ENCODE measurements at places on chromosomes 12 and 14.

- DNase-seq, result peak; percentile 23
Measured at GRCh38 chr12:45368841-45369489, 153.1 kb downstream of the ANO6 start.

DNA sequence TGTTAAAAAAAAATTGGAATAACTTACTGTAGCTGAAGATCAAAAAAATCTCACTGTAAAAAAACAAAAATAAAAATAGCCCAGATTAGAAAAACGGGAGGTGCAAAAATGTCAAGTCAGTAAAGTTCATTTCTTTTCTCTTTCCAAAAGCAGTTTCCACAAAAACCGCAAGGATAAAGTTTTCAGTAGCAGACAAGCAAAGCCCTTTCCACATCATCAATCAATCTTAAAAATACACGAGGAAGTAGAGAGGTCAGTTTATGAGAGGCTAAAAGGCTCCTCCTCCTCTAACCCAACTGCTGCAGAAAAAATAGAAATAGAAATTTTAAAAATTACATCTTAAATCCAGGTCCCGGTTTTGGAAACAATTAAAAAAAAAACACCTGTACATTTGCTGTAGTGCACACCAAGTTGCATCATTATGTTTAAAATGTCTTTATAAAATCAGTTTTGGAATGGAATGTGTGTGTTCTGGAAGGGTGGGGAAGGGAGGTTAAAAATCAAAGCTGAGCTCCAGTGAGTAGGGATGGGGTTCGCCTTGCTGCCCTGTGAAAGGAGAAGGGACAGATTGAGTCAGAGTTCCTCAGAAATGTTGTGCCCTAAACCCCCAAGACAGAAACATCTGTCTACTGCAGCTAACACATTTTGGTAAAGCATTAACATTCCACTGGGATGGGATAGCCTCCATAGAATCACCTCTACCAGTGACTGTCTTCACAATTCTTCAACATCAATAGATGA is 5.8 kb downstream of the HNRNPC start:
- no peak for DNase-seq

DNA sequence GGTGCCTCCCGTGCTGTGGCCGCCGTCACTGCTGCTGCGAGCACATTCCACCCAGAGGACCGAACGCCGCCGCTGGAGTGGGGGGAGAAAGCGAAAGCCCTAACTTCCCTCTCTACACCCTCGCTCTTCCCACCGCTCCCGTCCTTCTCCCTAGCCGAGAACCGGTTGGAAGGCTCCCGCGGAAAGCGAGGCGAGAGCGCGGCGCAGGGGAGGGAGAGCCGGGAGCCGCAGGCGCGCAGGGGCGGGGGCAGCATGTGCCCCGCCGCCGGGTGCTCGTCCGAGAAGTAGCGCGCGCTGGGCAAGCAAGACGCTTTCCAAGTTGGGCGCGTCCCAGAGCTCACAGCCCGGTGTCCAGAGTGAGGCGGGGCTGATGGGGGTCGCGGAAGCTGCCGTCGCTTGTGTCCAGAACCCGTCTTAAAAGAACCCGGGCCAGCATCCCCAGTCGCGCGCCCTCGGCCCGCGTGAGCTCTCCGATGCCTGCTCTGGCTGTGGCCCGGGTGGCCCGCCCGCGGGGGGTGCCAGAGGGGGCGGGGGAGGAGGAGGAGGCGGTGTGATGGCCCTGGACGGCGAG is at the start of gene TRHDE:
Gene TRHDE, plus strand, starts transcription at position 280 of the 571 bp plus-strand sequence. Its CDS starts 274 bp downstream, at position 554.
- no peak for DNase-seq

DNA sequence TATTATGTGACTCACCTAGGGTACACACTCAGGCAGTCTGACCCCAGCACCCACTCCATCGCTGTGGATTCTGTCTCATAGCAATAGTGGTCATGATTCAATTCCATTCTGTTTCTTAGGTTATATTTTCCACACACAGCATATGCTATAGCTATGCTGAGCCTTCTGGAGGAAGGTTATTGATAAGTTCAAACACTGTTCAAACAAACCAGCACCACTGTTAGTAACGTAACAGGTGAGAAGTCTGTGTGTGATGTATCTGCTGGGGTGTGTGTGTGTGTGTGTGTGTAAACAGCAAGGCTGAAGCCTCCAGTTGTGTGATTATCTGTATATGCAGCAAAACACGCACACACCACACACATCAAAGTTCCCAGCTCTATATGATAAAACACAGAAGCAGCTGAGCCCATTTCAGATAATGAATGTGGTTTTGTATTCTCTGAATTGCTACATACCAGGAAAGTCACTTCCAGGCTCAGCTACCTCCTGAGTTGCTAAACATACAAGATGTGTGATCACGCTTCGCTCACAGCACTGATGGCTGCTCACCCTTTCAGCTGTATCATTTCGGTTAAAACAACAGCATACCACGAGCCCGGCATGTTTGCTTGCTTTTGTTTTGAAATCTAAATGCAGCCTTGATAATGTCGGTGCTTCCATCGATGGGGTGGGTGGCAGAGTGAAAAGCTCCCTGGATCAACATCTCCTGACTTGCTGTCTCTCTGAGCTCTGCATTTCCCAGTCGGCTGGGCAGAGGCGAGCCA is 6.8 kb upstream of the SYNE3 start:
- no peak for DNase-seq

- DNase-seq, result no peak
Measured at GRCh38 chr12:17489452-17489851, 600.5 kb downstream of the RERGL start.

DNA sequence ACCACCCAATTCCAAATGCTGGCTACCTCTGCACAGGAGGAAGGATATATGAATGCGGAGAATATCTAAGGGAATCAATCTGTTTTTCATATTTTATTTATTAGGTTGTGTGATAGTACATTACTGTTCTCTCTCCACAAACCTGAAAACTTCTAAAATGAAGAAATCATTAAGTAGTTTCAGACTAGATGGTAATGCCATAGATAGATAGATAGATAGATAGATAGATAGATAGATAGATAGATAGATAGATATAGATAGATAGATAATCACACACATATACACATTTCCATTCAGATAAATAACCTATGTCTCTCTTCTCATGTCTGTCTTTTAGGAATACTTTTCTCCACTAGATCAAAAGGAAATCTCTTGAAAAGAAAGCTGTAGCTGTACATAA is 126.1 kb upstream of the TSPAN8 start:
- DNase-seq, result no peak

- DNase-seq, result no peak
Measured at GRCh38 chr12:75606151-75606550, 94.7 kb upstream of the KRR1 start.

- DNase-seq, result no peak
Measured at GRCh38 chr12:20374795-20375194, 6.5 kb downstream of the PDE3A start.

DNA sequence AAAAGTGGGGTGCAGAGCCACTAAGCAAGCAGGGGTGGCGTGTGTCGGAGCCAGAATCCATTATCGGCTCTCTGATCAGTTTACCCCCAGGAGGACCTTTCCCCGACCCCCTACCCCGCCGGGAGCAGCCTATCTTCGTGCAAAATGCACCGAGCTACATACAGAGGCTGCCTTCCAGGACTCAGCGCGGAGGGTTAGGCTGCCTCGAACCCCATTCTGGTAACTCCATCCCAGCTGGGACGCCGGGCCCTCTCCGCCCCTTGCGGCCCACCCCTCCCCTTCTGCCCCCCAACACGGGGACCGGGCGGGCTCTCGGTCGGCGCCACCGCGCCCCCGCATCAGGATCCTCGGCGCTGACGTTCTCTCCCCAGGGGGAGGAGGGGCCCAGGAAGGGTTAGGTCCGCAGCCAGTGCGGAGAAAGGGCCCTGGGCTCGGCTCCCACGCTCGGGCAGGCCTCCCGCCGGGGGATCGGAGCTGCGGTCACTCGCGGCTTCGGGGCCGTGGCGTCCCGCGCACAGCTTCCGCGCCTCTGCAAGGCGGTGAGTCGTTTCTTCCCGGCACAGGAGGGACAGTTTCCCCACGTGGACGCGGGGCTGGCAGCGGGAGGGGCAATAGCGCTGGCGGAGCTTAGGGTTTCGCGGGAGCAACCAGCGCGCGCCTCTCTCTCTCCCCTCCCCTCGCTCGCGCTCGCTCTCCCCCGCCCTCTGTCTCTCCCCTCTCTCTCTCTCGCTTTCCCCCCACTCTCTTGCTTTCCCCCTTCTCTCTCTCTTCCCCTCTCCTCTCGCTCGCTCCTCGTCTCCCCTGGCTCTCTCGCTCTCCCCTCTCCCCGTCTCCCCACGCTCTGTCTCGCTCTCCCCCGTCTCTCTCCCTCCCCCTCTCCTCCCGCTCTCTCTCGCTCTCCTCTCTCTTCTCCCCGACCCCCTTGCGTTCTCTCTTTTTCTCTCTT is 12.5 kb upstream of the MAP3K9 start:
- peak; percentile 65 for DNase-seq

- DNase-seq, result no peak
Measured at GRCh38 chr12:15982921-15983320, 71.8 kb downstream of the DERA start.

Measured in RKO (cell line).